Activated T-helper 1 cell treated with anti-CD3 and anti-CD28 coated beads, Interleukin-2, amount 50 U/mL, for 16 hours (primary cell): ENCODE measurements at places on chromosomes 5 and 9.

- no peak for DNase-seq
These were observed 2.5 kb upstream of the SLC25A48 start for GRCh38 chr5:135831851-135832555.

DNA sequence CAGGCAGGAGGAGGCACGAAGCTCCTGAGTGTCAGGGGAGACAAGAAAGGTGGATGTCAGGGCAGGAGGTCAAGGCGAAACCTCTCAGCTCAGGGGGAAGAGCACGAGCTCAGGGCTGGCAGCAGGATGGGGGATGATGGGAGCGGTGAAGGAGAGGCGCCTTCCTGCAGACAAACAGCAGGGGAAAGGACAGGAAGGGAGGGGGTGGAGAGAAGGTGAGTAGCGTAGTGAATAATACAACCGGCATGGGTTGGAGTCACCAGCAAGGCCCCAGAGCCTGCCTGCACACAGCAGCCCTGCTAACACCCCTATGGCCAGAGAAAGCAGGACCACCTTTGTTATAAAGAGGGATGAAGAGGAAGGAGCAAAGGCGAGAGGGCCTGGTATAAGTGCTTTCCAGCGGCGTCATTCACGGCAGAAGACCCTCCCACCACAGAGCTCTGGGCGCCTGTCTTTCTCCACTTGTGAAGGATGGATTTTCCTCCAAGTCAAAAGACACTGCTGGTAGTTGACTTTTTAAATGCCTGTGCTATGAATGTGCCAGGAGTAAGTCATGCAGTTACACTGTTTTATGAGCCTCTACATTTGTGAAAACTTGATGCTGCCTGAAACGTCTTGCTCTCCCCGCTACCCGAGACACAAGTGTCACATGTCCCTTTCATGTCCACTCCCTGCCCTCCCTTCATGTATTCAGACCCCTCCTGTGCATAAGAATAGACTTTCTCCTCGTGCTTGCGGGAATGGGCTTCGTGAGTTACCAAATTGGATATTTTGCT, 84.8 kb upstream of the IRX1 start:
- DNase-seq = no peak

DNA sequence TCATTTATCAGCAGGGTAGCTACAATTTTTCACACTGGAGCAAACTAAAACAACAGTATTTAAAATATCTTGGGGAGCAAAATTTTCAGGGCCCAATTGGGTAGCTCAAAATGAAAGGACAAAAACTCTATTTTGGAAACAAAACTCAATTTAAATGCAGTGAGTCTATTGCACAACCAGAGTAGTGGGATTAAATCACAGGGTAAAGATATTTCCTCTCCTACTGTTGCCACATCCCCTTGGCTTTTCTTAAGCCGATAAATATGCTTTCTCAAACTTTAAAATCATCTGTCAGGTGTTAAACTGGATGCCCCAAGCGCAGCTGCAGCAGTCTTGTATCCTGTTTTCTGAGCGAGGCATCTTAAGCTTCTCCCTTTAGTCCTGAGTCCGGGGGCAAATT, 1474.3 kb upstream of the CDH9 start:
- DNase-seq = no peak

GRCh38 chr5:113061846-113062780, 85.5 kb downstream of the DCP2 start:
- no peak for DNase-seq

DNA sequence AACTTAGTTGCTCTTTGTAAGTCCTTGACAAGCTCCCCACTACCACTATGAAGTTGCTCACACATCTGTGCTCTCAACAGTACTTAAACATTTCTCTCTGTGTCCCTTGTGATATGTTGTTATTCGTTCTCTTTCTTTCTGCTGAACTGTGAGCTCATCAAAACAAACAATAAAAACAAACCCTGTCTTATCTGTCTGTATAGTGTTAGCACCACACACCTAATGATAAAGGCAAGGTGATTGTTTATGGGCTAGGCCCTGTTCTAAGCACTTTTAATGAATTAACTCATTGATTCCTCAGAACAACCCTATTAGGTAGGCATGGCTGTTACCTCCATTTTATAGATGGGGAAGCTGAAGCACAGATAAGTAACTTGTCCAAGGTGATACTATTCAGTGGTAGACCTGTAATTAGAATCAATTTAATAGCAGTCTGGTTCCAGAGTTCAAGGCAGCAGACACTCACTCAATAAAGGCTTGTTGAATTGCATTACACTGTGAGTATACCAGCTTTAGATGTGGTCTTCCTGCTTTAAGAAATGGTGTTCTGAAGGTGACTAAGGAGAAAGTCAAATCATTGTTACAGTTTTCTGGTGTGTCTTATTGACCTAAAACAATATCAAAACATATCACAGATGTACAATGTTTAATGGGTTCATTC, 153.6 kb upstream of the ELL2 start:
- DNase-seq = no peak

GRCh38 chr9:93030642-93031628, 27.6 kb upstream of the SUSD3 start:
- DNase-seq = no peak

DNA sequence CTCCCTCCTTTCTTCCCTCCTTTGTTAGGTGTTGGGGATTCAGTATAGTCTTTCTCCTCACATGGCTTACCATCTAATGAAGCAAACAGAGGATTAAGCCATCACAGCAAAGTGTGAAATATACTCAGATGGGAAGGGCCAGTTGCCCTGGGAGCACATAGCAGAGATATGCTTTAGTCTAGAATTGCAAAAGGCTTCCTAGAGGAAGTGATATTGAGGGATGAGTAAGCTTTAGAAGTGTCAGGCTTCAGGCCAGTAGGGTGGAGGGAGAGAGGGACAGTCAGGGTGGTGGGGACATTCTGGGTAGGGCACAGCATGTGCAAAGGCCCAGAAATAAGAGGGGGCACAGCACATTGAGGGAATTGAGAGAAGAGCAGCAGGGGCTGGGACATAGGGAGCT, 46.2 kb upstream of the GLRA1 start:
- no peak for DNase-seq

DNA sequence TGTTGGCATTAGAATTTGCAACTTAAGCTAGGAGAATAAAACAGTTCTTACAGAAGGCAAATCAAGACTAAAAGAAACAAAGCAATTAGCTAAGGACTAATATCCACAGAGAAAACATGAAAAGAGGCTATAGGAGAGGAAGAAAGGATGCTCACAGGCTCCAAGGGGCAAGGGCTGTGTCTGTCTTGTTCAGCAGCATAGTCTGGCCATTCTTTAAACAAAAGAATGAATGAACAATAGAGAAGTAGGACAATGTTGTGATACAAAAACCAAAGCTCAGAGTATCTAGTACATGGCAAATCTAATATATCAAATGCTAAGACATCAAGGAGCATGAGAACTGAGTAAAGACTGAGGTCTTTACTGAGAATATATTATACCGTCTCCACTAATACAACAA, 39.5 kb downstream of the PLPP1 start:
- DNase-seq = no peak

DNA sequence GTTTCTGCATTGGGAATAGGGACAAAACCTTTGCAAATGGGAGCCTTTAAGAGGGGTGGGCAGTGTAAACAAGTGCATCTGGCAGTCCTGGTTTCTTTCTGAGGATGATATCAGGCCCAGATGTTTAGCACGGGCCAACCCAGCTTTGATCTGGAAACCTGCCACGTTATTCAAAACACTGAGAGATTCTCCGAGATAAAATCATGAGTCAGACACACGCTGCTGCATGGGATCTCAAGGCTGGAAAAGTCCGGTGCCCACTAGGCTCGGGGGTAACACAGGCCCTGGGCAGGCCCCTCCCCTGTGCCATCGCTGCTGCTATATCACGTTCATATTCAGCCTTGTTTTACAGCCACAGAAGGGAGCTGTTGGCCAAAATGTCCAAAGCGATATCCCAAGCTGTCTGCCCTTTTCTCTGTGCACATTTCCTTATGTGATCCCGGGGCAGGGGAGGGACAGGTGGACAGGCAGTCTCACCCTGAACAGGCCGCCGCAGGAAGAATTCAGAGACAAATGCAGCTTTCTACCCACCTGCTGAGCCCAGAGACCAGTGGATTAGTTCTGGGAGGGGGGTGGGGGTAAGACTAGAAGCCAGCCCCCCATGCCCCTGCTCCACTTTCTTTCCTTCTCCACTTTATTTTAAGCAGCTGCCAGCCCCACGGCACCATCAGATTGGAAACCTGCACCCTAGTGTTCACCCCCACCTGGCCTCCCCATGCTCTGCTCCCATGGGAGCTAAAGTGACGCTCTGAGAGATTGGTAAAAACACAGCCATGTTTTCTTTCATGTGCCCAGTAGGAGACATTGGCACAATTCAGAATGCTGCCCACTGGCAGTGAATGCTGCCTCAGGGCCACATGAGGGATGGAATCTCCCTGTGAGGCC, 63.1 kb downstream of the TMOD1 start:
- DNase-seq = no peak

DNA sequence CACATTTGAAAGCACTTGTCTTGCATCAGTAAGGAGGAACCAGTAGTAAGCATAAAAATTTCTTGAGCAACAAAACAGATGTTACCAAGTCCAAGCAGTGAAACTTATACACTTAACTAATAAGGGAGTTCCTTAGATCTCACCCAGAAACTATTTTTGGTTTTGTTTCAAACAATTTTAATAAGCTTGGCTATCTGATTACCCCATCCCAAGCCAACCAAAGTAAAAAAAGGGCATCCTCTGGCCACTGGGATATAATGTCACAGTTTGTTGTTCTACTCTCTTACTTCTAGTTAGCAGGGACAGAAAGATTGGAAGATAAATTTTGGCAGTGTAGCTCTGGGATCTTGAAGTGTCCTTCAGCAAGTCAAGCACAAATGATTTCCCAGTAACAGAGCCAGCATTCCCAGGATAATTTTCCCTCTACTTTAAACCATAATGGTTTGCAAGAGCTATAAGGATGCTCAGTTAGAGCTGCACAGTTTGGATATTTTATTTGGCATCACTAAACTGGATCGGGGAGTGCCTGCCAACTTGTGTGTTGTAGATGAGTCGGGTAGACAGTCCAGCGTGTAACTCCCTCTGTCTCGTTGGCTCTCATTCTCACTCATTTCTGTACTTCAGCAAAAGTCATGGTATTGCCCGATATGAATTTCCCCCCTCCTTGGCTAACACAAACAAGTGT, 161.9 kb upstream of the HMHB1 start:
- DNase-seq = no peak

GRCh38 chr5:34499001-34499734, 157.0 kb upstream of the RAI14 start:
- DNase-seq = no peak

DNA sequence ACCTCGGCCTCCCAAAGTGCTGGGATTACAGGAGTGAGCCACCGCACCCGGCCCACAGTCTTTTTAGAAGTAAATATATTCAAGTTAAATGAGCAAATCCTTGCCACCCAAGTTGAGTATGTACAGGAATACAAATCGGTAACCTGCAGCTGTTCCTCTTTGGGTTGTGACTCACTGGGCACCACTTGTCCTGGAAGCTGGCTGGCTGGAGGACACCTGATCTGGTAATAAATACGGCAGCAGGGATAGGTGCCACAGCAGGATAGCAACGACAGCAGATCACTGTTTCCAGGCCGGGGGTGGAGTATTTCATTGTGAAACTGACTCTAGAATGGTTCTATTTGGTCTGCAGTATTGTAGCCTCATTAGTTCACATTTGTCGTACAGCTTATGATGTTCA, 35.7 kb upstream of the SLC36A2 start:
- no peak for DNase-seq

DNA sequence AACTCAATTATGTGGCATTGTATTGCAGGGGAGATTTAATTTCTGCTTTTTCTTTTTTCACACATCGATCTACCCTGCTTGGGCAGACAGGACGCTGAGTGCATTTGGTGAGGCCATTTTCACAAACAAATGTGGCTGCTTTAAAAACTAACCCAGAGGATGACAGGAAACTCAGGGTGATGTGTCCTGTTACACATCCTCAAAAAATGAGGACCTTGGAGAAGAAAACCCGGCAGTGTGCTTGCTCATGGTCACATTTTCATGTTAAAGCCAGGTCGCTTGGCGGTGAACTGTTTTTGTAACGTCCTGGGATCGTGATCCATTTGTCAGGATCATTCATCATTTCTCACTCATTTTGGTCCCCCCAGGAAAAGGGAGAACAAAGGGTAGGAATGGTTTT, 478.3 kb upstream of the ADAMTS16 start:
- no peak for DNase-seq
